ENCODE measurements at places on chromosomes 3 and 15.

DNA sequence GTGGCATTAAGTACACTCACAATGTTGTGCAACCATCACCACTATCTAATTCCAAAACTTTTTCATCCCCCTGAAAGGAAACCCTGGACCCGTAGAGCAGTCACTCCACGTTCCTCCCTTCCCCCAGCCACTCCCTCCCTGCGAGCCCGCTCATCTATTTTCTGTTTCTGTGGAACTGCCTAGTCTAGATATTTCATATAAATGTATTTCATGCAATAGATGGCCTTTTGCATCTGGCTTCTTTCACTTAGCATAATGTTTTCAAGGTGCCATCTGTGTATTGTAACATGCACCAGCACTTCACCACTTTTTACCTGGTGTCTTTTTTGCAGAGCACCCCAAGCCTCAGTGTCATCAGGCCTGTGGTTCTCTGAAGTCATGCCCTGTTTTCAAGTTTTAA is 10.7 kb downstream of the CGNL1 start:
- no peak for DNase-seq

DNA sequence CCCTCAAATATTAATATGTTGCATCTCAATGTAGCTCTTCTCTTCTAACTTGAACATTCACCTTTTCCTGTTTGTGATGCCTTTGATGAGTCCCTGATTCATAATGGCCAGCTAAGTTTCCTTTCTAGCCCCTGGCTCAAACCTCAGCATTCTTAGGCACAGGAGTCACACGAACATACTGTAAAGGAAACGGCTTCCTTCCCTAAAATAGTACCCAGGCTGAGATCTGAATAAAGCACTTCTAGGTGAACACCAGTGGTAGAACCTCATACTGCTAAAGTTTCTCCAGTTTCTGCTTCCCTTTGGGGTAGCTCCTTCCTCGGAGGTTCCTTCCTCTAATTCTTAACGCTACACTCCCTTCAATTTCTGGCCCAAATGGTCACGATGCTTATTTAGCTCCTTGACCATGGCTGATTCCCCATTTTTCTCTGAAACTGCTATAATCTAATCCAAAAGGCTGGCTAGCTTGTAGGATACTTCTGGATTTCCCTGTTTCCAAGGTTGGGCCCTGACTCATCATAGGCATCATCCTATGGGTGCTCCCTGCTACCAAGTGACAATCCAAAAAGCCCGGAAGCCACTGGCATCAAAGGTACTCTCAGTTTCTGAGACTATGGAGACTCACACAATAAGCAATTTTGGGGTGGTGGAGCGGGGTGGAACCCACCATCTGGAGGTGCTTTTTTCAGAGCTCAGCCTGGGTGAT is 2.4 kb downstream of the ANAPC13 start:
- DNase-seq, result no peak

DNA sequence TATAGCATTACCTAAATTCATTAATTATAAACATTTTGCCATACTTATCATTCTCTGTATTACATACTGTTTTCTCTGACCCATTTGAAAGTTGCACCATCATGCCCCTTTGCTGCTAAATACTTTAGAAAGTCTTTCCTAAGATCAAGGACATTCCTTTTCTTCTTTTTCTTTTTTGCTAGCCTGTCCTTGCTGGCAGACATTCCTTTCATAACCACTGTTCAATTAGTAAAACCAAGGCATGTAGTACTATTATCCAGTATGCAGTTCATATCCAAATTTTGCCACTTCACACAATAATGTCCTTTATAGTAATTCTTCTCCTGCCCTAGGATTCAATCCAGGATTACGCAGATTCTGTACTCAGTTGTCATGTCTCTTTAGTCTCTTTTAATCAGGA is 321.0 kb upstream of the C2CD4B start:
- DNase-seq, result no peak

- DNase-seq, result no peak
Observed at GRCh38 chr3:64495121-64495780, 192.5 kb downstream of the ADAMTS9 start.

DNA sequence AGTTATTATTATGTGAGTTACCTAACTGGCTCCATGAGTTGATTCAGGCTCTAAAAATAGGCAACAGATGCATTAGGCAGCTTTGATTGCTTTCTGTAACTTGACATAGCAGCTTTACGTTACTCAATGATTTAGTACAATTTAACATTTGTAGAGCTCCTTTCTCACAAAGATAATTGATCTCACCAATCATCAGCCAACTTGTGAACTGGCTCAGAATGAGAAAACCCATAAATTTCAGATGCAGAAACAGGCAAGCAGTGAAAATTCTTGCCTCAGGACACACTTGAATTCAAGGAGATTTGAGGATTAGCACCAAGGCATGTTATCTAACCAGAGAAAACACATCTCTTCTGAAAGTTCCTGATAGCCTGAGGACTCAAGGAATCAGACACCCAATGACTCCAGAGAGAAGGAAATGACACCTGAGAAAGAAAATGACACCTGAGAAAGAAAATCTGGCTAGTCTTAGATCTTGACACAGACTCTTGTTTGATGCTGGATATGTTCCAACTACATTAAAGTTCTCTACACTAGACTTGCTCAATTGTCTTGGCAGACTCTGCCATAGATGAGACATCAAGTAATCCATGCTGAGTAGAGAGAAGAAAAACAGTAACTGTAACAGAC is 315.1 kb upstream of the CBLB start:
- no peak for DNase-seq

DNA sequence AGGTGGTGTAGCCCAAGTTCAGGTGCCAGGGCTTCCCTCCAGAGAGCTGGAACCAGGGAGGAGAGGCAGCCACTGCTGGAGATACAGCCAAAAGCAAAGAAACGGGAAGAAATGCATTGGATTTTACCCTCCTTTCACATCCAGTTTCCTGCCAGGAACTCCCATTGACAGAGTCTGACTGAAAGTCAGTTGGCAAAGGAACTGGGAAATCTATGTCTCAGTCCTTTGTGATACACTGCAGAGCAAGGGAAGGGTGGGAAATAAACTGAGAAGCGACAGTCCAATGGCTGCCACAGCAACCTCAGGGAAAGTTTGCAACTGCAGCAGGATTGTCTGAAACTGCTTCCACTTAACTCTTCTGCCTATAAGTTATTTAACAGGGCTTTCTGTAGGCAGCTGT is 142.6 kb downstream of the SATB1 start:
- DNase-seq, result no peak

DNA sequence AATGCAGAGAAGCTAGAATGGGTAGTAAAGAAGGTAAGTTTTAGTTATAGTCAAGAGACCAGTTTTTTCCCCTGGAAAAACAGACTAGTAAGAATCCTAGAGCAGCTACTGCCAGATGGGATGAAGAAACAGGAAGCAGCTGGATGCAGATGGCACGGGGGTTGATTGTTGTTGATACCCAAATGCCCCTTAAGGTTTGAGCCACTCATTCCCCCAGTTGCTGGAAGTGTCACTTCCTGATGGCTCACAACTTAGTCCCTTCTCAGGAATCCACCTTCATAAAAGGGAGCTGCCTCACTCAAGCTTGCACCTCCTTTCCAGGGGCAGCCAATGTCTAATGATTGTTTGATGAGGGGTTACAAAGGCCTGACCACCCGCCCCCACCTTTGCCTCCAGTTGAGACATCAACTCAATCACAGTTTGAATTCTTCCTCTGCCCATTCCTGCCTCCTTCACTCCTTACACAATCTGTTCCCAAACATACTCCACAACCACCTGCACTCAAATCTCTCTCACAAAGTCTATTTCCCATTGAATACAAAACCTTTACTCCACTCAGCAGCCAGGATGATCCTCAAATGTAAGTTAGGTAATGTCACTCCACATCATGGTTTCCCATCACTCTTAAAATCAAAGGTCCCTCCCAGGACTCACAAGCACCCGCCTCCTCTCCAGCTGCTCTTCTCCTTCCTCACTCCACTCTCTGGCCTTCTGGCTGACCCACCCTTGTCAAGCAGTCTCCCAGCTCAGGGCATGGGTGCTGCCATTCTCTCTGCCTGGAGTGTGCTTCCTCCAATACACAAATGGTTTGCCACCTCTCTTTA is 450.1 kb upstream of the THBS1 start:
- DNase-seq, result no peak

DNA sequence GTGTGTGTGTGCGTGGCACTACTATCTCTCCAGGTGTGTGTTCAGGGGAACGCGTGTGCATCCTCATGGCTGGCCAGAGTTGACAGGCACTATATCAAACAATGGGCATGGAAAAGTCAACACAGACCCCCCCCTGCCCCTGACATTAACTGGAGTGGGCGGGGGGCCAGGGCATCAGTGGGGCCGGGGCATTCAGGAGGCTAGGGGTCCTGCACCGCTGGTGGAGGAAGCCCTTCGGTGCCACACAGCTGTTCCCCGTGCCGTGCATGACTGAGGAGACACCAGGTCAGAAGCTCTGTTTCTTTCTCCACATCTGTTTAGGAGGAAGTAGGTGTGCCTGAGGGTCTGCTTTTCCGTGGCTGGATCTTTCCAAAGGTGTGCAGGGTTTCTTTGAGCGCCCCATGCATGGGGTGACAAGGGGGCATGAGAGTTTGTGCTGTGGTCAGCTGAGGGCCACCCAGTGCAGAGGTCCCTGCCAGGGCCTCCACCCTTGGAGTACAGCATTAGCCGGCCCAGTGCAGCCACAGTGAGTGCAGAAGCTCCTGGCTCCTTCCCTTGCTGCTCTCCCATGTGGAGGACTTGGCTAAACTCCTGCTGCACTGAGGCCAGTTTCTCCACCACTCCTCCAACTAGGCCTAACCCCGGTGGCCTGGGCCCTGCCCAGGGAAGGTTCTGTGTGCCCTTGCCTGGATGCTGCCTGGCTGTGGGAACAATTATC is 7.5 kb downstream of the C3orf22 start:
- no peak for DNase-seq

- no peak for DNase-seq
Observed at GRCh38 chr3:86152620-86153019, 838.3 kb downstream of the VGLL3 start.

DNA sequence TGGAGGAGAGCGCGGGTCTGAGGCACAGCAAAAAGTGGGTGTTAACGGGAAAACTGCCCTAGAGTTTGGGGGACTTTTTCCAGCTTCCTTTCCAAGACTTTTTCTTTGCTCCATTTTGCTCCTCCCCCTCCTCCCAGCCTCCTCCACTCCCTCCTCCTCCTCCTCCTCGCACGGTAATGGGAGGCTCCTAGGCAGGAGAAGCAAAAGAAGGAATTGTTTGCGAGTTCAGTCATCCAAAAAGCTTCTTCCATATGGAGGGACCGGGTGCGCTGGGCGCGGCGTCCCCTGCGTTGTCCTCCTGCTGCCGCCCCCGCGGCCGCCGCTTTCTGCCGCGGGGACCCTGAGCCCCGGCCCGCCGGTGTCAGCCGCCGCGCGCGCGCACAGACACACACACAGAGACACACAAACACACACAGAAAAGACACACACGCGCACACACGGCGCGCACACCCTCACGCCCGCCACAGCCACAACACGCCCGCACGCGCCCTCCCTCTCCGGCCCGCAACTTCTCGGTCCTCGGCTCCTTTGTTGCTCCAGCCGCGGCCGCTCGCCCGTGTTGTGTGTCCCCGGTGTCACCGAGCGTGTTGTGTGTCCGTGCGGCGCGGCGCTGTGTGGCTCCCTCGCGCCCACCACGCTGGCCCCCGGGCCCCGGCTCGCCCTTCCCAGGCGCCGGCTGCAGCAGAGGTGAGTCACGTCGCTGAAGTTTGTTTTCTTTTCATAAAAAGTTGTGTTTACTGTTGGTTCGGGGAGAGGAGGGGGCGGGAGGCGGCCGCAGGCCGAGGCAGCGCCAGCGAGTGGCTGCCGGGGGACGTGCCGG is at the start of gene BOC:
TSS of gene BOC (plus strand) at position 228 of the 820 bp plus-strand sequence. CDS start 38,246 bp downstream, outside the sequence.
- no peak for DNase-seq

DNA sequence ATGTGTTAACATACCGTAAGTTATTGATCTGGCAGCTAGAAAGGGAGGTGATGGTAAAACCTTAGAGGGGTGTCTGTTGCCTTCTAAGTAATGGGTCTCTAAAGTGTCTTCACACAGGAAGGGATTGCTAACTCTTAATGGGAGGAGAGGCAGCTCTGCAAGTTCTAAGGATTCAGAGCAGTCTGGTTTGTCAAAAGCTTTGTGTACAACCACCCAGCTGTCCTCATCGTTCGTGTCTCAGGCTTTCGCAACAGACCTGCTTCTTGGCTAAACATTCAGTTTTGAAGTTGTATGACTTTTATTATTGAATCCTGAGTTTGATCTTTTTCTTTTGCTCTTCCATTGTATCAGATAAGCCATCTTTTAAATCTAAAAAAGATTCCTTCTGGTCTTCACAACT is 404.9 kb downstream of the SQOR start:
- no peak for DNase-seq

- DNase-seq, result peak; percentile 79
Observed at GRCh38 chr15:40506964-40507571, 36.3 kb downstream of the CHST14 start.

DNA sequence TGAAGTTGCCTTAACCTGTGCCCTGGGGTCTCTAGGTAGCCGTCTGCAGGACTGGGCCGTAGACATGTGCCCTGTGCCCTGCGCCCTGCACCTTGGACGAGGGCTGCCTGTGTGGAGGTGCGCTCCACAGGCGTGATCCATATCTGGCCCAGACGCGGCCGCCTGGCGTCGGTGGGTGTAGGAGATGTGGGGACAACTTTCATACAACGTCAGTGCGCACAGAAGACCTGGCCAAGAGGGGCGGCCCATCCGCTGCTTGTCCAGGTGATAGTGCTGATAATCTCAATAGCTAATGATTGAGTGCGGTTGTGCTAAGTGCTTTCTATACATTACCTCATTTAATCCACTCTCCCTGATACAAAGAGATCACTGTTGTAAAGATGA is 665 bp upstream of the RASGRP1 start:
- no peak for DNase-seq

- DNase-seq, result no peak
Observed at GRCh38 chr3:62145086-62145757, 228.1 kb downstream of the FEZF2 start.

DNA sequence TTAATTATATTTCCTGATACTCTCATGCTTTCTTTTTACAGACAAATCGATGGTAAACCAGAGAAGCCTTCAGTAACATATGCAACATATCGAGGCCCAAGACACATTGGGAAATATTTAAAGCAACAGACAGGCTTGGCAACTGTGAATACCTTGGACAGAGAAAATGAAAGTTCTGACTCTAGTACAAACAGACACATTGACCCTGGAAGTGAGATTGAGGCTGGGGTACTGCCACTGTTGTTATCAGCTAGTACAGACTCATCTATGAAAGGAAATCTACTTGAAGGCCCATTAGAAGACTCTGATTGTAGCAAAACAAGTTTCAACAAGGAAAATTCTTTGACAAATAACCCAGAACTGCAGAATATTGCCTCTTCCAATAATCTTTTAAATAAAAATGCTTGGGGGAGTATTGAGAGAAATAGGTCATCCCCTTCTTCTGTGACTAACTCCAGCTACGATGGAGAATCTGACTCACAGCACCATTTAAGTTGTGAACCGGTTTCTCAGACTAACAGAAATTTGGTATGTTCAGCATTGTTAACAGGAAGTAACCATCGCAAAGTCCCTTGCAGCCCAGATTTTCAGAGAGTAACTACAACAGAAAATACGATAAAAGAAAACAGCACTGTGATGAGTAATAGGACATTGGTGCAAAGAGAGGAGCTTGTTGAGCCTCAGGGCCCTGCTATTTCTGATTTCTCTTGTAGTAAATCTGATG is 50.2 kb downstream of the CRYBG3 start:
- no peak for DNase-seq

All from hematopoietic multipotent progenitor cell treated with erythropoietin and hydrocortisone succinate and interleukin-3 and kit ligand, for 8 days (in vitro differentiated cells).